ENCODE measurements at places on chromosomes 5 and 9. TPM values are rescaled to one million over a fixed set of nuclear protein-coding genes. Genes with fewer than 3 reads are reported as not detected.

NFIB gene
- total RNA-seq: 75.8 TPM

MCIDAS gene
- total RNA-seq: 4.4 TPM

PCDHGA8 gene
- total RNA-seq: 1.1 TPM

DNA sequence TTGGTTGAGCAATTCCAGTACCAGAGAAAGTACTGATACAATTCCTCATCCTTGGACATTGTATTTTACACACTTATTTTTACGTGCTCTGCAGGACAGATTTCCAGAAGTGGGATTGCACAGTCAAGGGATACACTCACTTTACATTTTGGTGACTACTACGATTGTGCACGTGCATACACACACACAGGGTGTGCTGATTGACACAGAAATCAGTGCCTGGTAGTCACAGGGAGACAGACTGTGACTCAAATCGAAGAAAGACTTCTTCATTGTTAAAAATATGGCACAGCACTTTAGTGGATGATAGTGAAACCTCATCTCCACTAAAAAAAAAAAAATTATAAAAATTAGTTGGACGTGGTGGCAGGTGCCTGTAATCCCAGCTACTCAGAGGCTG, 1.5 kb downstream of the GARIN3 start:
- H3K4me3 ChIP-seq: no peak overlapping the region
- no peak overlapping the region for H3K27ac ChIP-seq
- DNase-seq: no peak
- H3K36me3 ChIP-seq: no peaks in the 10 kb centered on the region
- H3K27me3 ChIP-seq: peaks cover 44% of the 10 kb centered on the region

- H3K27ac ChIP-seq: peak overlapping the region; percentile 87
- H3K36me3 ChIP-seq: peaks cover 27% of the 10 kb centered on the region
- peaks cover 97% of the 10 kb centered on the region for H3K4me1 ChIP-seq
- H3K27me3 ChIP-seq: no peaks in the 10 kb centered on the region
- no peak for DNase-seq
- H3K4me3 ChIP-seq: no peak overlapping the region
Measured at GRCh38 chr5:142829801-142830220, 59.6 kb downstream of the ARHGAP26 start.

DNA sequence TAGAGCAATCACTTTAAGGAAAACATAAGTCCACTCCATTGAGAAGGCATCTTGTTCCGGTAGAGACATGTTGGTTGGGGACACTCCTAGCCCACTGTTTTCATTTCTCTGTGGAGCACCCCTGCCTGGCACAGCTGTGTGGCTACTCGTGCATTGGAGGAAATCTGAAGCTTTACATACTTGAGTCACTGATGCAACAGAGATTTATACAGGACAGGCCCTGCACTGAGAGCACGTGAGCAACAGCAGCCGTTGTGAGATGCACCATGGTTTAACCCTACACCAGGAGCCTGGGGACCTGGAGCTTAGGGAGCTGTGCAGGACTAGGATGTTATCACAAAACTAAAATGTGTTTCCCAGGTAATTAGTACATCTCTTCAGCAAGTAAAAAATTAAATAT, 230.7 kb upstream of the IRX1 start:
- no peak overlapping the region for H3K4me3 ChIP-seq
- H3K36me3 ChIP-seq: no peaks in the 10 kb centered on the region
- no peak for DNase-seq
- no peaks in the 10 kb centered on the region for H3K27me3 ChIP-seq
- H3K27ac ChIP-seq: no peak overlapping the region
- no peaks in the 10 kb centered on the region for H3K4me1 ChIP-seq

- H3K27ac ChIP-seq: no peak overlapping the region
- H3K36me3 ChIP-seq: no peaks in the 10 kb centered on the region
- H3K4me3 ChIP-seq: no peak overlapping the region
- no peaks in the 10 kb centered on the region for H3K4me1 ChIP-seq
- no peaks in the 10 kb centered on the region for H3K27me3 ChIP-seq
Measured at GRCh38 chr5:5335700-5336264, 86.7 kb upstream of the ICE1 start.

- no peaks in the 10 kb centered on the region for H3K36me3 ChIP-seq
- no peak overlapping the region for H3K27ac ChIP-seq
- H3K27me3 ChIP-seq: no peaks in the 10 kb centered on the region
Measured at GRCh38 chr5:179274321-179275315, 70.6 kb downstream of the ADAMTS2 start.
